KG1 (cell line): ENCODE measurements at places on chromosomes 2 and 18.

DNA sequence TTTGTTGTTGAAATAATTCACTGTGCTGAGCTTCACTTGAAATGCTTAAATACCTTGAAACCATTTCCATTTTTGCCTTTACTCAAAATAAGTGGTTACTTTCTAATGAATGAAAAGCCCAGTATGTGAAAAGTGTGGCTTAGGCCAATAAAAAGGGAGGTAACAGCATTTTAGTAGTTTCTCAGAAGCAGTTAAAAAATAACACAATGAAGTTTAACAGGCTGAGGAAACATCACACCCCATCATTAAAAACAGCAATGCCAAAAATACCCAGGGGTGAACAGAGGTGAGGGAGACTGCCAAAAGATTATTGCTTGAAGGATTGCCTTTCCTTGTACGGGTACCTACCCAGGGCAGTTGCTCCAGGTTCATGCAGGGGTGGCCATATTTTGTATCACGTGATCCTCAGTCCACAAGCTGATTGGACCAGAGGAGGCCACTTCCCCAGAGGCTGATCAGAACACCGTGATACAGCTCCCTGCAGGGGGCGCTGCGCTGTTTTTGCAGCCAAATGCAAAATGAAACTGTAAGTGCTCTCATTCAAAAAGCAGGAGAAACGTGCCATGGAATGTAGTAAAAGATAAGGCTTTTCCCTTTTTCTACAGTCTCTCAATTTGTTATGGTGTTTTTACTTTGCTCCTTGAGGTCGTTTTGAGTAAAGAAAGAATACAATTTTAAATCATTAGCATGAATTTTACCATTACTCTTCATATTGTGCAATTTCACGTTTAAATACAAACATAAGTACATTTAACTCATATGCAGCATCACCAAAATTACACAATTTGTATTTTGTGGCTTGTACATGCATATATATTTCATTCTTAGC, 70.2 kb upstream of the SH3BP4 start:
- no peak for DNase-seq

DNA sequence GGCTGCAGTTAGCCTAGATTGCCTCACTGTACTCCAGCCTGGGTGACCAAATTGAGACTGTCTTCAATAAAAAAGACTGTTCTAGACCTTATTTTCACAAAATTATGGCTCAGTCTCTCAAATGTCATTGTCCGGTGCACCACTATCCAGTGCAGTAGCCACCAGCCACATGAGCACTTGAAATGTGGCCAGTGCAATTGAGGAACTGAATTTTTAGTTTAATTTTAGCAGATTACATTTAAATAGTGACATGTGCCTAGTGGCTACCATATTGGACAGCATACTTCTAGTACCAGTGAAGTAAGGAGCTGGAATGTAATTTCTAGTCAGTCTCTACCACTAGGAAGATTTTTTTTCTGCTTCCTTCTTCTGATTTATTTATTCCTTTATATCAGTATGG, 39.4 kb downstream of the KCMF1 start:
- no peak for DNase-seq

GRCh38 chr2:53114582-53114981, 653.0 kb upstream of the CHAC2 start:
- DNase-seq, result no peak

GRCh38 chr2:151423760-151424159, 14.1 kb downstream of the RIF1 start:
- DNase-seq, result no peak

DNA sequence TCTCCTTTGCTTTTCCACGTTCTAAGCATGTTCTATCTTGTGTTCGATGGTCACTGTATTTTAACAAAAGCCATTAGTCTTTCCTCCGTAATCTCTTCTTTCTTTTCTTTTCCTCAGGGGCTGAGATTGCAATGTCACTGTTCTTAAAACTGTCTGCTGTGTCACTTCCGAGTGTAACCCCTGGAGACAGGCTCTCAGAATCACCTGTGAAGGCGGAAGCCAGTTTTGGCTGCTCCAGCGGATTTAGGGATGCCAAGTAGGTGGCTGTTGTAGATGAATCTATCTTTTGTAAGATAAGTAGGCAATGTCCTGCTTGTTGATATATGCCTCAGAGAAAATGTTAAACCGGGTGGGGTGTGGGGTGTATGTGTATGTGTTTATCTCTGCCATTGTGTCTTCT, 94.7 kb upstream of the L3MBTL4 start:
- no peak for DNase-seq

GRCh38 chr2:234764372-234764771, 187.4 kb upstream of the SH3BP4 start:
- DNase-seq, result no peak
